ENCODE measurements at places on chromosomes 2 and 18. TPM values are rescaled to one million over a fixed set of nuclear protein-coding genes. Genes with fewer than 3 reads are reported as not detected.
A peak's percentile ranks its signal among the peaks of the same experiment; 100 is the strongest.

DNA sequence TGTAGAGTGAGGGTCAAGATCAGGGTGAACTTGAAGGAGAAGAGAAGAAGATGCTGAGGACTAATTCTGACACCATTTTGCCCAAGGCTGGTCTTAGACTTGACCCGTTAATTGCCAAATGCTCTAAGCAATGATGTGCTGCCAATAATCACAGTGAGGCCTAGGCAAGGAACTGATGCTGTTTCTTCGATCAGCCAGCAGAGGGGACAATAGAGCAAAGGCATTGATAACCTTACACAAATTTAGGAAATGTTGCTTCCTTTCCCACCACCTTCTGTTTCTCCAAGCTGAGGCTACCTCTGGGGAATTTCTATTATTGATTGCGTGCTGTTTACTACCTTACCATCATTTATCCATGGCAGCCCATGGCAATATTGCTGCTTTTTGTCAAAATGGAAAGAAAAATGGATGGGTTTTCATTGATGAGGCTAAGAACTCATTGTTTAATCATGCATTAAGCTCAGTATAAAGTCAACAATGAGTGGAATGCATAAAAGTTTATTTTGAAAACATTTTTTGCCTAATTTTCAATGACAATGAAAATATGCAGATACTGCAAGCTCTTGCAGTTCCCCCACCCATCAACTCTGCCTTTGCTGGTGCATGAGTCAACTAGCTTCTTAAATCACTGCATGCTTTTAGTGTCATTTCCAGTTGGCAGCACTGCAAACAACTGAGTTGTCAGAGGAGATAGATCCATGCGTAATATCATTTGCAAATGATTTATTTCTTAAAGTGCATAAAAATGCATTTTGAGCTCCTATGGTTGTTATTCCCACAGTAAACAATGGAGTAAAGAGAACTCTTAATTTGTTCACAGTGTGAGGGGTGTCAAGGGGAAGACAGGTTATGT, 116.4 kb upstream of the NYAP2 start:
- H3K27me3 ChIP-seq, result no peaks in the 10 kb centered on the region
- peak; percentile 76 for DNase-seq
- H3K27ac ChIP-seq, result no peak overlapping the region
- no peak overlapping the region for H3K4me3 ChIP-seq

SPC25 gene
- total RNA-seq, result 55.2 TPM

DNA sequence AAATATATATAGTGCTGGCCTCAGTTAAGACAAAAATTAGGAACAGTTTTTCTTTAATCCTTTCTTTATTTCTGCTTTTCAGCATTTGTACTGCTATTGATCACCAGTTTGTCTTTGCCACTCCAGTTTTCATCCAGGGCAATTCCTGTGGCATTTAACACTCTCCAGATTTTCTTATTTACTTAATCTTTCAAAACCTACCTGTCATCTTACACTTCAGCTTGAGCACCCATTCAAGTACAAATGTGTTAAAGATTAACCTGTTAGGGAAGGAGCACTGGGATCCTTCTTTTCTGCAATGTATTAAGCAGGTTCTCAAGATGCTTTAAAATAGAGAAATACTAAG, 101.8 kb upstream of the SCN1A start:
- peaks cover 20% of the 10 kb centered on the region for H3K4me1 ChIP-seq
- H3K27me3 ChIP-seq, result no peaks in the 10 kb centered on the region
- no peak overlapping the region for H3K4me3 ChIP-seq
- no peak for DNase-seq
- no peak overlapping the region for H3K27ac ChIP-seq
- no peaks in the 10 kb centered on the region for H3K36me3 ChIP-seq

DNA sequence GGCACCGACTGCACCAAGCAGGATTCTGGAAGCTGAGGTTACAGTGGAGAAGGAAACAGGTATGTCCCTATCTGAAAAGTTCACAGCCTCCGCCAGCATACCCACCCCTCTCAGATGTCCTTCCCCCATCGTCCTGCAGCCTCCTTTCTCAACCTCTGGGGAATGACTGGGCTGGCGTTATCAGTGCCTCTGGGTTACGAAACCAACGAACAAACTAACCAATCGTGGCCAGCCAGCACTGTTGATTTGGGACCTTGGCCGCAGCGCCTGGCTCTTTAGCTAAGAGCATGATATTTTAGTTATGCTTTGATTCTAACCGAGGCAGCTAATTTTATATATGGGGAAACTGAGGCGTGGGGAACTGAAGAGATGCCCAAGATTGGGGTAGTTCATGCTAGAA, 233.0 kb downstream of the TFCP2L1 start:
- H3K4me1 ChIP-seq, result peaks cover 14% of the 10 kb centered on the region
- no peaks in the 10 kb centered on the region for H3K27me3 ChIP-seq
- H3K36me3 ChIP-seq, result no peaks in the 10 kb centered on the region
- H3K4me3 ChIP-seq, result no peak overlapping the region

GRCh38 chr18:80200932-80201672, 46.2 kb downstream of the PARD6G start:
- peaks cover 10% of the 10 kb centered on the region for H3K4me1 ChIP-seq
- H3K4me3 ChIP-seq, result no peak overlapping the region
- H3K27ac ChIP-seq, result no peak overlapping the region
- peak; percentile 63 for DNase-seq
- no peaks in the 10 kb centered on the region for H3K36me3 ChIP-seq

RAX gene
- total RNA-seq, result not detected

GRCh38 chr2:173764094-173764493, 201.1 kb downstream of the SP3 start:
- H3K27me3 ChIP-seq, result no peaks in the 10 kb centered on the region
- no peak for DNase-seq
- H3K27ac ChIP-seq, result no peak overlapping the region
- no peak overlapping the region for H3K4me3 ChIP-seq

DNA sequence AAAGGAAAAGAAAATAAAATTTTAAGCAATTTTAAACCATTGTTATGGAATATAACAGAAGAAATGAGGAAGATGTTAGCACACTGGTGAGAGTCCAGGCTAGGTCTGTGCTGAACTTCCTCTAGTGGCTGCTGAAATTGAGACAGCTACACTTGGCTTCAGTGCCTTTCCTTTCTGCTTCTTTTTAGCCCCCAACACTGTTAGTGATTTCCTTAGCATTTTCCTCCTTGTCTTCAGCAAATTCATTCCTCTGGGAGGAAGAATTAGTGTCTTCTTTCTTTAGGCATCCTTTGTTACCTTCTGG, 47.6 kb downstream of the ITGAV start:
- peaks cover 47% of the 10 kb centered on the region for H3K36me3 ChIP-seq
- no peaks in the 10 kb centered on the region for H3K4me1 ChIP-seq
- H3K4me3 ChIP-seq, result no peak overlapping the region

DNA sequence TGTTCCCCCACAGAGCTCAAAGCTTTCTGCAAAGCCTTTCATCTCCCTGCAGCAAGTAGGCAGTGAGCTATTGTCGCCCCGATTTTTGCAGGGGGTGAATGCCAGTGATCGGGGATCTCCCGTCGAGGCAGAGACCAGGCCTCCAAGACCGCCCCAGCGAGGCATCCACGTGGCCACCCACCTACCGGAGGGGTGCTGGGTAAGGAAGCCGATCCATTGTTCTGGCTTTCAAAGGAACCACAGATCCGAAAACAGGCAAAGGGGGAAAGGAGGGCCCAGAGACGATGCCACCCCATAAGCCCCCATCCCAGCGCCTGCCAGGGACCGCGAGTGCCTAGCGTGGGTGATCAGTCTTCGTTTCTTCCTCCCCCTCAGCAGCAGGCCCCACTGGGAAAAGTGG, 2.4 kb downstream of the ADRA2B start:
- H3K36me3 ChIP-seq, result no peaks in the 10 kb centered on the region
- H3K4me1 ChIP-seq, result peaks cover 9% of the 10 kb centered on the region
- H3K27ac ChIP-seq, result no peak overlapping the region
- no peak overlapping the region for H3K4me3 ChIP-seq
- DNase-seq, result no peak

DNA sequence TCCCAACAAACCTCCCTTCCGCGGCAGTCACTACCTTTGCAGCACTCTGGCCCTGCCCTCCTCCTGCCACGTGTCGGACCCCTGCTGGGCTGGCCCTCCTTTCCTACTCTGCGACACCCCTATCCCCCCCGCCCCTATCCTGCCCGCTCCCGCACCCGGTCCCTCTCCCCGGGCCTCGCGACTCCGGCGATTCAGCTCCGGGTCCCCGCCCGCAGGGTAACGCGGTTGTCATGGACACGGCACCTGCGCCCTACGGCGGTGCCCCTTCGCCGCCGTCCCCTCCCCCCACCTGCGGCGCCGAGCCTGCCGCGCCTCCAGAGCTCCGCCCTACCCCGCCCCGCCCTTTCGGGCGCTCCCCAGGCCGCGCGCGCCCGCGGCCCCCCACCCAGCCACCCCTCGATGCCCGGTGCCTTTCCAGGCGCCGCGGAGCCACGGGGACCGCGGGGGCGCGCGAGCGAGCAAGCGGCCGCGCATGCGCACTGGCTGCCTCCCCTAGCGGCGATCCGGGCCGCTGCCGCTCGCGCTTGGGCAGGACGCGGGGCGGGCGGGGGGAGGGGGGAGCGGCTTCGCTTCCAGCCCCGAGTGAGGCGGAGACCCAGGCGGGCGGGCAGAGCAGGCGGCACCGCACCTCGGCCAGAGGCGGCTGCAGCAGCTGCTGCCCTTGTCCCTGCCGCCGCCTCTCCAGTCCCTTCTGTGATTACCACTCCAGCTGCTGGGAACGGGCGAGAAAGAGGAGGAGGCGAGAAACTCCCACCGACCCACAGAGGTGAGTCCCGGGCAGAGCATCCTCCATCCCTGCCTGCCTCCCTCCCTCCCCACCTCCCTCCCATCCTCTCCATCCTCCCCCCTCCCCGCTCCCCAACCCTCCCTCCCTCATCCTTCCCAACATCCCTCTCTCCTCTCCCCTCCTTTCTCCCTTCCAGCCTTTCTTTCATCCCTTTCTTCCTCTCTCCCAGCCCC, at the start of gene CTNNA2:
Gene CTNNA2, plus strand, starts transcription at position 610 of the 960 bp plus-strand sequence.
- no peaks in the 10 kb centered on the region for H3K27me3 ChIP-seq
- H3K27ac ChIP-seq, result no peak within 1 kb of the TSS
- no peaks in the 10 kb centered on the region for H3K36me3 ChIP-seq
- H3K4me3 ChIP-seq, result no peak within 1 kb of the TSS
- DNase-seq, result no peak

NPHP1 gene
- 4.4 TPM for total RNA-seq

SCN9A gene
- 4.7 TPM for total RNA-seq

GRCh38 chr2:128401680-128402079, 83.0 kb upstream of the HS6ST1 start:
- no peak for DNase-seq
- no peak overlapping the region for H3K4me3 ChIP-seq
- no peaks in the 10 kb centered on the region for H3K27me3 ChIP-seq
- peaks cover 16% of the 10 kb centered on the region for H3K4me1 ChIP-seq

DNA sequence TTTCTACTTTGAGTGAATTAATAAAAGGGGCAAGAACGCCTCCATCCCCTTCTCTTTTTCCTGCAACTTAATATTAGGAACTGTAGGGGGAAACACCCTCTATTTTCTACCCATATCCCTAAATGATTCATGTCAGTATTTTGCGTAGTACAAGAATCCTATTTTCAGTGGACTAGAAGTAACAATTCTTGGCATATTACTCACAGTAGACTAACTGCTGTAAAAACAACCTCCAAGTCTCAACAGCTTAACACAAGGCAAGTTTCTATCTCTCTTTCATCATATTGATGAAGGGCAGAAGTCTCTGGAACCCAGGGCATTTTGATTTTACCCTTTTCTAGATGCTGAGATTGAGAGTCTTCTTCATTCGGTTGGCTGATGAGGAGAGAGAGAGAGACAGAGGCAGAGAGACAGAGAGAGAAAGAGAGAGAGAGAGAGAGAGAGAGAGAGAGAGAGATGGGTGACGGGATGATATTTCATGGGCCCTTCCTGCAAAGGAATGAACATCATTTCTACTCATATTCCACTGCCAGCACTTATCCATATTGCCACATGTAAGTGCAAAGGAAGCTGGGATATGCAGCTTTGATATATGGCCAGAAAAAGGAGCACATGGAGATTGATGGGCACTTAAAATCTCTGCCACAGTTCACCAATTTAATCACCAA, 481.6 kb downstream of the LPIN1 start:
- no peak for DNase-seq
- no peaks in the 10 kb centered on the region for H3K4me1 ChIP-seq
- H3K27me3 ChIP-seq, result no peaks in the 10 kb centered on the region
- H3K27ac ChIP-seq, result no peak overlapping the region
- no peak overlapping the region for H3K4me3 ChIP-seq
- H3K36me3 ChIP-seq, result no peaks in the 10 kb centered on the region

ATOH8 gene
- total RNA-seq, result 98.9 TPM

CFC1 gene
- total RNA-seq, result not detected

GRCh38 chr18:44651478-44651877, 29.2 kb upstream of the SETBP1 start:
- H3K27me3 ChIP-seq, result no peaks in the 10 kb centered on the region
- no peaks in the 10 kb centered on the region for H3K36me3 ChIP-seq
- H3K27ac ChIP-seq, result no peak overlapping the region
- H3K4me3 ChIP-seq, result no peak overlapping the region
- no peak for DNase-seq

- peak; percentile 72 for DNase-seq
- H3K27me3 ChIP-seq, result no peaks in the 10 kb centered on the region
- H3K36me3 ChIP-seq, result no peaks in the 10 kb centered on the region
- H3K4me3 ChIP-seq, result no peak overlapping the region
- peaks cover 42% of the 10 kb centered on the region for H3K4me1 ChIP-seq
- H3K27ac ChIP-seq, result peak overlapping the region; percentile 75
These were observed 260.8 kb downstream of the RDH14 start for GRCh38 chr2:18299423-18300212.

- H3K27ac ChIP-seq, result no peak overlapping the region
- no peaks in the 10 kb centered on the region for H3K36me3 ChIP-seq
- H3K4me3 ChIP-seq, result no peak overlapping the region
These were observed 54.9 kb upstream of the BZW1 start for GRCh38 chr2:200756618-200757321.

Measured in SJCRH30 (cell line).